NCI-H2171 treated with DMSO at 0.1 percent for 48 hours (cell line): ENCODE measurements at places on chromosomes 16 and 17.

GRCh38 chr16:53098526-53099317 lies 43.9 kb downstream of the CHD9 start:
- peak; percentile 84 for DNase-seq

DNA sequence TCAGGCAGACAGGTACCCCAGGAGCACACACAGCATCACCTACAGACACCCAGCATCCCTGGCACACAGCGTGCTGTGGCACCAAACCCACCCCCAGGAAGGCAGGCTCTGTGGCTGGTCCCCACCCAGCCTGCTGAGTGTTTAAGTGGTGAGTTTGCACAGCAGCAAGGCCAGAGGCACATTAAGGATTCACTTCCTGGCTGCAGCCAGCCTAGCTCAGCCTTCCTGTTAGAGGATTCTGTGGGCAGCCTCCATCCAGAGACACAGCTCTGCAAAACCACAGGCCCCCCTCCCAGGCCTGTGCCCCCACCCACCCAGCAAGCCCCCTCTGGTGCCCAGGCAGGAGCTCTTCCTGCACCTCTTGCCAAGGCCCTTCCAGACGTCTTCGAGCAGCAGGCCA lies 36.1 kb upstream of the PHB1 start:
- DNase-seq = no peak

DNA sequence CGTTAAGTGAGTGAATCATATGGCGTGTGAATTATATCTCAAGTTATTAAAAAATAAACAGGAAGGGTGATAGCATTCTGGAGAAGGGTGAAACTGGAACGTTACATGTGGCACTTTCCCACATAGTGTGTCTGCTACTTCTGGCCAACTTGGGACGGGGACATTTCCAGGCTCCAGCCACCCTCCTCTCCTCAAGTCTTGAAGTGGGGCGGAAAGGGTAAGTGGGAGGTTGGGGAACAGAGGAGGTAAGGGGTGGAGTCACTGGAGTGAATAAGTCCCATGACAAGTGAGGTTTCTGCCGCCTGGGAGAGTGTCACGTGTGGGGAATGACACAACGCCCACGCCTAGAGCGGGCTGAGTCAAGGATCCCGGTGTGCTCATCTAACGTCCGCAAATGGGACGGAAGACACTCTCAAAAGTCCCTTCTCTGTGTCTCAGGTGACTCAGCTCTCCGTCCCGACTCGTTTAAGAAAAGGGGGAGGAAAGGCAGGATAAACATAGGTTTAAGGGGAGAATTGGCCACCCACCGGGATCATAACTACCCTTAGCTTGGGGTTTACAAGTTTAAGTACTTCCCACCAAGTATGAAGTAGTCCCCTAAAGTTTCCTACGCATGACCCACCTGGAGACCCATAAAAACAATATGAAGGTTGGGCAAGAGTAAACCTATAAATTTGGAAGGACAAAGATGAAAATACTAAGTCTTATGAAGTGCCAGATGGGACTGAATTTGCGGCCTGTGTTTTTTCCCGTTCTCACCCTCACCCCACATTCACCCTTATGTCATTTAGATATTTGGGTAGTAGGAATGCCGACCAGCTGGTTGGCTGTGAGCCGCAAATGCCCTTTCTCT lies 1.2 kb upstream of the SPAG9 start:
- peak; percentile 80 for DNase-seq

- no peak for DNase-seq
These were observed 7.4 kb upstream of the NOTUM start for GRCh38 chr17:81968396-81968745.

DNA sequence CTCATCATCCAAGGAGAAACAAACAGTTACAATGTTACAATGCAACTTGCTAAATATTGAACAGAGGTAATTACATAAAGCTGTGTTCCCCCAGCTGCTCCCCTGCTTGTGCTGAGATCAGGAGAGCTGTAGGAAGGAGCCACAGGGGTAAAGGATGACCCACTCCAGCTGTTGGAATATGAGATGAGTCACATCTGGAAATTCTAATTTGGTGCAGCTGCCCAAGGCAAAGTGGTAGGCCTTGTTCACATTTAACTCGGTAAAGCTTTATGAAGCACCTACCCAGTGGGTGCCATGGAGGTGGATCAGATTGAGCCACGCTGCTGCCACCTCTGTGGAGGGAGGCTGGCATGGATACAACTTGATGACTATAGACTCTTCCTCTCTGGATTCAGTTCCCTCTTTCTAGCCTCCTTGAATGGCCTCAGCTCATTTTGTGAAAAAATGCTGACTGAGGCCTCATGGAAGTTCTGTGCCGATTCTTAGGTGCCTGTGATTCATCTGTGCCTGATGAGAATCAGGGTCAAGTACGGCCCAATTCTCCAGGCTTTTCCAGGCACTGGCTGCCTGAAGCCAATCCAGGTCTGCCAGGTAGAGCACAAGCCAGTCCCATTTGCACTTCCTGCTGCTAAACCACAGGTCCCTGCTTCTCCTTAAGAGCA lies 7.4 kb downstream of the ZNF689 start:
- DNase-seq = no peak

- no peak for DNase-seq
These were observed 17.0 kb downstream of the KSR1 start for GRCh38 chr17:27473190-27473747.

- DNase-seq = no peak
These were observed 563 bp downstream of the METRNL start for GRCh38 chr17:83079766-83080578.

DNA sequence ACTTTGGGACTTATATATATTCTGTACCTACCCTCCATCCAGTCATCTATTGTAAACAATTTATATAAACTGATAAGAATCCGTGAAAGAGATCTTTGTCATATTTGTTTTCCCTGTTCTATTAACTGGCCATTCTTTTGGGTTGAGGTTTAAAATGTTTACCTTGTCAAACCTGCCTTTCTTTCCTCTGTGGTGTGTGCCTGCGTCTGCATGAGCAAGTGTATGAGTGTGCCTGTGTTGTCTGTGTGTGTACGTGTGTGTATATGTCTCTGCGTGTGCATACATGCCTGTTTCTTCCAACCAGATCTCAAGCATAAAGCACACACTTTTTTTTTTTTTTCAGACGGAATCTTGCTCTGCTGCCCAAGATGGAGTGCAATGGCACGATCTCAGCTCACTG lies 201.5 kb downstream of the C16orf95 start:
- no peak for DNase-seq

- DNase-seq = no peak
These were observed 22.2 kb upstream of the ADCY7 start for GRCh38 chr16:50244140-50244503.

- DNase-seq = no peak
These were observed 65.7 kb downstream of the CCDC182 start for GRCh38 chr17:57679356-57679755.

DNA sequence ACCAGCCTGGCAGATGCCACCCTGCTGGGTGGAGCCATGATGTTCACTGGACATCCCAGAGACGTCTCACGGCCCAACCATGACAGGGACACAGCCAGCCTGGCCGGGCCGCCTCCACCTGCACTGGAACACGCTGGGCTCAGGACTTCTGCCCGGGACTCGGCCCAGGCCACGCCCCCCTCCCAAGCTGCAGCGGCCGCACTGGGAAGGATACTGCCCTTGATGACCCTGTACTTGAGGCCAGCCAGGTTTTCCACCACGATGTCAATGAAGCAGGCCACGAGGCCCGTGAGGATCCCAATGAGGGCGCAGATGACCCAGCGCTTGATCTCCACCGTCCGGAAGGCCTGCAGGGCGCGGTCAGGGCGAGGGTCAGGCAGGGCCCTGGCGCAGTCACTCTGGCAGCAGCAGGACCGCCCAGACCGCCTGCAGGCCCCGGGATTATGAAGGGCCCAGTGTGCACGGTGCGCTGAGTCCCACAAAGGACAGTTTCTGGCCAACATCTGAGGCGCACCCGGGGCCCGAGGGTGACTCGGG lies 14.2 kb downstream of the CLCN7 start:
- DNase-seq = no peak

DNA sequence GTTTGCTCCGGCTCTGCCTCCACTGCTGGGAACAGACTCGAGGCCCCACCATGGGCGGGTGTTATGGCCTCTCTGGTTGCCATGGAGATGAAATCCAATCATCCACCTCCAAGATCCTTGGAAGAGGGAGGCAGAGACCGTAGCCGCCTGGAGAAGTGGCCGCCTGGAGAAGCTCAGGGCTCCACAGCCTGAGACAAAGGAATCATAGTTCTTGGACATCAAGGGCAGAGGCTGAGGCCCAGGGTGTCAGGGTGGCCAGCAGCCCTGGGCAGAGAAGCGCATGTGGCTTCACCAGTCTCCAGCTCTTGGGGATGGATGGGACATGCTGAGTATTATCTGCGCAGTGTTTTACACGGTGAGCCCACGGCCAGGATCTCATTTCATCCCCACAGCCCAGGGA lies 36.2 kb downstream of the ABR start:
- DNase-seq = peak; percentile 70

DNA sequence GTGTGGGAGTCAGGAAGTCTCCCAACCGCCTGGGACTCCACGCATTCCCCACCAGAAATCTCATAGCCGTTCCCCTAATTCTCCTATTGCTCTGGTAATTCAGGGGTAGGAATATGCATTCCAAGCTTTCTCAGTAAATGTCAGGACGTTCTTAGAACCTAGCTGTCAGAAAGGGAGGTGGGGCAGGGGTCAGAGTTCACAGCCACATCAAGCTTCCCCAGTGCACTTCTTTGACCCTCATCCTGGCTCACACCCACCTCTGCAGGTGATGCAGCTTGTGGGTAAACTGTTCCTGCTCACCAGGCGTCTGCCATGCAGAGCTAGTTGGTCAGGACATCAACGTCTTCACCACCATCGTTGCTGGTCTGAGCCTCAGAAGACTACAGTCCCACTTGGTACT lies 14.0 kb upstream of the IL27 start:
- DNase-seq = no peak

- DNase-seq = no peak
These were observed 169.7 kb downstream of the ANKFN1 start for GRCh38 chr17:56322991-56323390.

DNA sequence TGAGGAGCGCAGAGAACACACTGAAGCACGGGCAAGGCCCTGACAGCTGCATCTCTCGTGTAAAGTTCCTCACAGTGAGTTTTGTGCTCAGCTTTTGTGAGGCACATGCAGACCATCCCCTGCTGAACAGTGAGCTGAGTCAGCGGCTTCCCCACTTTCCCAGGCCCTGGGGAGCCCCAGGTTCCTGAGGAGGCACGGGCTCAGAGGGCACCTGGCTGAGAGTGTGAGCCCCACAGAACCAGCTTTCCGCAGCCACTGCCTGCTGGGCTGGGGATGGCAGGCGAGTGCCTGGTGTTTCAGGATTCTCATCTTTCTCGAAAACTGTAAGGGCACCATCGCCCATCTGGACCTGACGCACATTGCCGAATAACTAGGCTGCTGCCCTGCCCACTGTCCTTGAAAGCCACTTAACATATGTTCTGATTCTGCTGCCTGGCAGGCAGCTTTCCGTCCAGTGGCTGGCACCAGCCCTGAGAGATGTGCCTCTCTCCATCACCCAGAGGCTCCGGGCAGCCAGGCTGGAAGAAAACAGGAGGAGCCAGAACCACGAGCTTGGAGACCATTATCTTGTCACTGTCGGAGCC lies 266.7 kb upstream of the FOXF1 start:
- no peak for DNase-seq

DNA sequence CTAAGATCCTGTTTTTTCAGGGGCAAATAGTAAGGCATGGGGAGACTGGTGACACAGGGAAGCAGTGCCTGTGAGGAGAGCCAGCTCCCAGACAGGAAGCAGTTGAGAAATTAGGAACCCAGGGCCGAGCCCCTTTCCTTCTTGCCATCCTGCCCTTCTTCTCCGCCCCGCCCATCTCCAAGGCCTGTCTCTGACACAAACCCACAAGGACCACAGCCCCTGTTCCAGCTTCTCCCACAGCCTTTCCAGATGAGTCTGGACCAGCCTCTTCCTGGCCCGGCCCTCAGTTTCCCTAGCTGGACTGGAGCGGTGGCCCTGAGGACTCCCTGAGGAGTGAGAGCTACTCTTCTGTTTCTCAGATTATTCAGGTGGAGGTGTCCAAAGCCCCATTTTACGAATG lies 9.9 kb downstream of the CCDC102A start:
- DNase-seq = no peak

- DNase-seq = no peak
These were observed 23.9 kb downstream of the RPA1 start for GRCh38 chr17:1853698-1854097.

GRCh38 chr17:57697891-57698711 lies 47.0 kb downstream of the CCDC182 start:
- DNase-seq = no peak

- DNase-seq = no peak
These were observed 33.4 kb downstream of the PRMT7 start for GRCh38 chr16:68344252-68344651.

GRCh38 chr17:2777242-2777867 lies 18.9 kb upstream of the RAP1GAP2 start:
- DNase-seq = peak; percentile 57

DNA sequence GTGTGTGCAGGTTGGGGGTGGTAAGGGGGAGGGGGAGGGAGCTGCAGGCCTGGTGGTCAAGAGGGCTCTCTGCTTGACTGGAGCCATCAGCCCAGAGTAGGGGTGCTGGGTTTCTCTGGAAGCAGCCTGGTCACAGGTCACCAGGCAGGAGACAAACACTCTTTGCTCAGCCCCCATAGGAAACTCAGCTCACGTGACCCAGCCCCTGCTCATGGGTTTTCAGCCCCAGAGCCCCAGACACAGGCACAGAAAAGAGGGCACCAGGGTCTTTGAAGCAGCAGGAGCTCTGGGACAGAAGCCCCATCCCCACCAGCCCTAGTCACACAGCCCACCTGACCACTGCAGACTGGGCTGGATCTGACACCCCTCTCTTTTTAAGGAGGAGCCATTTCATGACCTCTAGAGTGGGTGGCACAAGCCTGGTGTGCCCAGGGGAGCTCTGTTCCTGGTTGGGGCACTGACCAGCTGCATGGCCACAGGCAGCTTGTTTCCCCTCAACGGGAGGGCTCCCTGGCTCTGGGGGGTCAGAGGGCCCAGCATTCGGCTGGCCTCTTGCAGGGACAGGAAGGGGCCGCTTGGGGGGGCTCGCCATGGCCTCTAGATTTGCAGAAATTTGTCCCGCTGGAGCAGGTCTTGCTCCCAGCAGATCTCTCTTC lies 13.8 kb upstream of the CD79B start:
- DNase-seq = no peak

DNA sequence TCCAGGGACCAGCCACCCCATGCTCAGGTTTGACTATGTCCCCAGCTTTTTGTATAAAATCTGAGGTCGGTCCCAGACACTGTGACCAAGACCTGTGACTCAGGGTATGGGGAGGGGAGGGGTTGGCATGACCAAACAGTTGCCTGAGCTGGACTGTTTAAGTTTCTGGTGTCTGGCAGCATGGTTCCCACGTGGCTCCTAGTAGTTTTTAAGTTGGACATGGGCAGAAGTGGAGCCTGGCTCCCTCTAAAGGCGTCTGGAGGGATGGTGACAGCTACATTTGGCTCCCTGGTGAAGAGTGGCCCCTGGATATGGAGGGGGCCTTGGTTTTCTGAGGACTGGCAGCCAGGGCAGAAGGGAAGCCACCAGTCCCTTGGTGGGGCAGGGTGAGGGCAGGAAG lies 7.9 kb downstream of the SMCR8 start:
- no peak for DNase-seq
